ENCODE measurements at places on chromosomes 1 and 21.

GRCh38 chr1:23343221-23344110 is 618 bp downstream of the HNRNPR start:
- no peak for DNase-seq

DNA sequence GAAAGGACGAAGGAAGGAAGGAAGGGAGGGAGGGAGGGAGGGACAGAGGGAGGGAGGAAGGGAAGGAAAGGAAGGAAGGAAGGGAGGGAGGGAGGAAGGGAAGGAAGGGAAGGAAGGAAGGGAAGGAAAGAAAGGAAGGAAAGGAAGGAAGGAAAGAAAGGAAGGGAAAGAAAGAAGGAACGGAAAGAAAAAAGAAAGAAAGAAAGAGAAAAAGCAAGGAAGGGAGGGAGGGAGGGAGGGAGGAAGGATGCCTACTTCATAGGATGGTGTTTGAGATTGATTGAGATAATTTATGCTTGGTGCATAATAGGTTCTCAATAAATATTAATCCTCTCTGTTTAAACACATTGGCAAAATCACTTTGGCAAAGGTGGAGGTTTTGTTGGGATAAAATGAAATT is 61.2 kb downstream of the WDR64 start:
- DNase-seq: no peak

DNA sequence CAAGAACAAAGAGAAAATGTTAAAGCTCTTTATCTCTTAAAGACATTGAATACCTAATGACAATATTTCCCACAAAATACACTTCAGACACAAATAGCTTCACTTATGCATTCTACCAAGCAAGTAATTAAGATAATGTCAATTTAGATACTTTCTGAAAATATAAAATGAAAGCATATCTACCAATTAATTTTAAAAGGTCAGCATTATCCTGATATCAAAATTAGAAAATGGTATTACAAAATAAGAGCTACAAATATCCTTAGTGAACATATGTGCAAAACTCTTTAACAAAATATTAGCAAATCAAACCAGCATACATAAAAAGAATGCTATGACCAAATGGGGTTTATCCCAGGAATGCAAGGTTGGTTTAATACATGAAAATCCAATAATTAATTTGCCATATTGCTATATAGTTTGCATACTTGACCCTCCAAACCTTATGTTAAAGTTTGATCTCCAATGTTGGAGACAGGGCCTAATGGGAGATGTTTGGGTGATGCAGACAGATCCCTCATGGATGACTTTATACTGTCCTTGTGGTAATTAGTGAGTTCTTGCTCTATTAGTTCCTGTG is 4.2 kb upstream of the KIFAP3 start:
- no peak for DNase-seq

GRCh38 chr21:16243396-16243795 is 513.6 kb downstream of the USP25 start:
- no peak for DNase-seq

DNA sequence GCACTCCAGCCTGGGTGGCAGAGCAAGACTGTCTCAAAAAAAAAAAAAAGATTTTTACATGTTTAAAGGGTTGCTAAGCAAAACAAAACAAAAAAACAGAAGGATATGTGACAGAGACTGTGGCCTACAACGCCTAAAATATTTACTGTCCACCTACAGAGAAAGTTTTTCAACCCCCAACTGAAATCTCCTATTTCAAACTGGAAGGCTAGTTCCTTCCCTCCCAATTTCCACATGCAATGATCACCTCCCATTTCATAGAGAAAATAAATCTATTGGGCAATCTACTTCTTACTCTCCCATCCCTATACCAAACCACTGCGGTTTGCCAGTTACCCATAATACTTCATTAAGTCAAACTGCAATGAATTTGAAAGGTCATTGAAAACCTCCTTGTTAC is 74.2 kb downstream of the ST3GAL3 start:
- DNase-seq: no peak

- DNase-seq: no peak
These were observed 60.6 kb downstream of the VPS26C start for GRCh38 chr21:37206496-37206895.

- no peak for DNase-seq
These were observed 27.8 kb downstream of the FNBP1L start for GRCh38 chr1:93475681-93476080.

GRCh38 chr1:236438614-236439013 is 44.5 kb downstream of the EDARADD start:
- no peak for DNase-seq

GRCh38 chr1:114278911-114279310 is 125.2 kb upstream of the SYT6 start:
- no peak for DNase-seq

GRCh38 chr1:27391511-27392095 is 819 bp upstream of the GPR3 start:
- no peak for DNase-seq

GRCh38 chr1:27423709-27424108 is 31.3 kb downstream of the GPR3 start:
- no peak for DNase-seq

- no peak for DNase-seq
These were observed 137.7 kb downstream of the RUNX1 start for GRCh38 chr21:34911360-34911759.

DNA sequence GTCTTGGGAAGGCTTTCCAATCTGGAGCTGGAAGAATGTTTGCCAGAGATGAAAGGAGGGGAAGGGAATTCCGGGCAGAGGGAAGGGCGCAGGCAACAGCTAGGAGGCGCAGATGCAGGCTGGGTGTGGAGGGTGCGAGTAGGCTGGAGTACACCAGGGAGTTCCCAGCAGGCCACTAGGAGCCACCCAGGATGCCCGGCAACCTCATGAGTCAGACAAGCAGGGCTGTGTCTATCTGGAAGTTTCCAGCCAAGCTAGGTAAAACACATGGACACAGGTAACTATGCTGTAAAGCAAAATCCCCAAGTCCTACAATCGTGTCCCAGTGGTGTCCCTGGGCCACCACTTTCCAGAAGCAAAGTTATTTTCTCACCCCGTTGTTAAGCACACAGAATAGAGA is 990 bp upstream of the NBL1 start:
- no peak for DNase-seq

GRCh38 chr1:168136709-168137514 is at the start of gene GPR161:
Gene GPR161, minus strand, starts transcription at chr1:168136930. Its CDS starts 32,080 bp downstream, at chr1:168104850.
- peak; percentile 63 for DNase-seq

DNA sequence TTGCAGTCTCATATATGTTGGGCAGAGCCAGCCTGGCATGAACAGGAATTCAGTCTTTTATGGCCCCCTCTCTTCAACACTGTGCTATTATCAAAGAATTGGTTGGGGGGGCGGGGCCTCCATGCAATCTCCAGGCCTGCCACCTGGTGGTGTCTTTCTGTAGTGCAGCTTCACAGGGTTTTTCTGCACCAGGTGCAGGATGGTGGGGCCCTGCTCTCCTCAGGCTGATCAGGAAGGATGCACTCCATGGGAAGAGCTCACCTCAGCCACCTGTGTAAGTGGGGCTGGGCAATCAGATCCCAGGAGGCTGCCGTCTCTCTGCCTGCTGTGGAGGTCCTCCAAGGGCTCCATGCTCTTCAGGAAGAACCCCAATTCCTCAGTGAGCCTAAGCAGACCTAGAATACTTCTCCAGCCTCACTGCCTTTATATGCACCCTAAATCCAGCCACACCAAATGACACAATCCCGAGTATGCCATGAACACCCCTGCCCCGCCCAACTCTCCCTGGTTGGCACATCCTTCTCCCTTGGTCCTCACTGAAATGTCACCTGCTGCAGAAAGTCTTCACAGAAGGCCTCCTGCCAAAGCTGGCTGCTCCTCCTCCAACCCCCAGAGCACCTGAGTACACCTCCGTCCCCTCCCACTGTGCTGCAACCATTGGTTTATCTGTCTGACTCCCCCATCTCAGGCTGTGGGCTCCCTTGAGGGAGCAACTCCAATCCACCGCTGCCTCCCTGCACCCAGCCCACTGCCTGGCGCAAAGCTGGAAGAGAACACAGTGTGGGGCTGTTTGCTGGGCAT is 16.5 kb downstream of the STK40 start:
- DNase-seq: peak; percentile 67

DNA sequence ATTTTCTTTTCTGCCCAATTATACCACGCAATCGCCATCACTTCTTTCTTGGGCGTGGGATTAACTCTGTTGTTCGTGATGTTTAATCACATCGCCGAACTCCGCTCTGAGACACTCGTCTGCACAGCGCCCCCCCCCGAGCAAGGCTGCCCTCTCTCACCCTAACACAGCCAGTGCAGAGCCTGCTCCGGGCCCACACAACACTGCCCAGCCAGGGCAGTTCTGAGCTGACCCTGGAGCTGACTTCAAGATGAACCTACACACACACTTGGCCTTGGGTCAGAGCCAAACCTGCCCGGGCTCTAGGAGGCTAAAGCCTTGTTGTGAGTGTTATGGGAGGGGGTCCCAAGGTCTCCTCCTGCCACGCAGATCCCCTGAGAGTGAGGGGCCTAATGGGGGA is 64.6 kb upstream of the LRP8 start:
- DNase-seq: no peak

GRCh38 chr1:236247286-236247685 is 34.5 kb downstream of the ERO1B start:
- no peak for DNase-seq

DNA sequence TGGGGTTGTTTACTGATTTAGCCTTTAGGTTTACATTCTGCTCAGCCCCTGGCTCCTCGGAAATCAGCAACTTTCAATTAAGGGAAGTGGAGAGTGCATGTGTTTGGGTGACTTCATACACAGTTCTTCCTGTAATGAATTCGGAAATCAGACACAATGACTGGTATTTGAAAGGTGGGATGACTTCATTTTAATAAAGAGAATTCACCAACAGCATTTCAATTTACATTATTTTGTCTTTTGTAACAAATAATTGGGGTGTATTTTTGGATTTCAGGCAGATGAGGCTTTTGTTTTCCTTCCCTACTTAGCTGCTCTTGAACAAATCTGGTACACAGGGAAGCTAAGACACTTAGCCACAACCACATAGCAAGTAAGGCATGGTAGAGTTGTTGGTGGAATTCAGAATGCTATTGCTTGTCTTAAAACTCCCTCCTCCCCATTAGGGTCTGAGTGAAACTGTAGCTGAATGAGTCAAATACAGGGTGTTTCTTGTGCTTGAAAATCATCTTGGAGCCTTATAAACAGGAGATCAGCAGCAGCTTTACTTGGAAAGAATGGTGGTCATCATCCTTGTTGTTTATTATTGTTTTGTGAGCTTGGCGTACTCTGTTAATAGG is 917 bp downstream of the STX12 start:
- no peak for DNase-seq

- DNase-seq: no peak
These were observed 5.1 kb upstream of the ARHGEF2 start for GRCh38 chr1:155983191-155984024.

- peak; percentile 81 for DNase-seq
These were observed 57.4 kb downstream of the OLIG1 start for GRCh38 chr21:33127154-33127867.

- no peak for DNase-seq
These were observed 29.3 kb upstream of the ZBTB21 start for GRCh38 chr21:42039470-42039901.

- no peak for DNase-seq
These were observed 95.5 kb downstream of the TIAM1 start for GRCh38 chr21:31248598-31248997.

GRCh38 chr1:234509457-234510328 is 30.7 kb upstream of the TARBP1 start:
- DNase-seq: no peak

DNA sequence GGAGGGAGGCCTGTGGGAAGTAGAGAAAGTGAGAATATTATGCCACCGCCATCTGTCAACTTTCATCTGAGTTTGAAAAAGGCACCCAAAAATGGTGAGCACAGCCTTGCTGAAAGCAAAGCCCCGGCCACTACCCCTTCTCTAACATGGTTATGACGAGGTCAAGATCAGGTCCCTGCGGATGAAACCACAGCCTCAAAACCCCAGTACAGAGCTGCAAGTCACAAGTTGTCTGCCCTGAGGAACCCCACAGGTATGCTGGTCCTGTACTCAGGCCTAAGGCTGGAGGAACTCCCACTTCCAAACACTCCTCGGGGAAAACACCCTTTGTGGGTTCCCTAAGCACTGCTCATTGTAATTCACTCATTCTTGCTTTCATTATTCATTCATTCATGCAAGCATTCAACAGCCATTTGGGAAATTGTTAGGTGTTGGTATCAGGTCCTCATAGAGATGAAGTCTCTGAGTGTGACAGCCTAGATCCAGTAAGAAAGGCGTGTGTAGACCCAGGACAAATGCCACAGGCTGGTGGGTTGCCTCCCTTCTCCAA is 216.6 kb upstream of the EDN2 start:
- DNase-seq: no peak

DNA sequence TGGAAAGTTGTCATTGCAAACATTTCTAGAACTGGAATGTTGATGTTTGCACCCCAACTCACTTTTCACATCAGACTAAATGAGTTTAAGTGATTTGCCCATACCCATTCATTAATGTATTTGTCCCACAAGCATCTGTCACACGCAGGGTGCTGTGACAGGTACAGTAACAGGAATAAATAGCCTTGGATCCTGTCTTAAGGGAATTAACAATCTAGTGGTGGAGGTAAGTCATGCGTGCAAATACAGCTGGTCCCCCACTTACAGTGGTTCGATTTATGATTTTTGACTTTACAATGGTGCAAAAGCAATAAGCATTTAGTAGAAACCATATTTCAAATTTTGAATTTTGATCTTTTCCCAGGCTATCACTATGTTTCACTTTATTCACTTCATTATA is 17.5 kb upstream of the PRDM2 start:
- DNase-seq: no peak

DNA sequence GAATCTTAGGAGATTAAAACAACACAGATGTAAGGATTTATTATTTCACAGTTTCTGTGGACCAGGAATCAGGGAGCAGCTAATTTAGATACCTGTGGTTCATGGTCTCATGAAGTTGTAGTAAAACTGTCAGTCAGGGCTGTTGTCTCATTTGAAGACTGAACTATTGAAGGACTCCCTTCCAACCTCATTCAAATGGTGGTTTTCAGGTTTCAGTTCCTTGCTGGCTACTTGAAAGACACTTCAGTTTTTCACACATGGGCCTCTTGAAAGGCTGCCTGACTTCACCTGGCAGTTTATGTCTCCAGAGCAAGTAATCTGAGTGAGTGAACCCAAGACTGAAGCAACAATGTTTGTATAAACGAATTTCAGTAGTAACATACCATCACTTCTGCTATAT is 915.9 kb downstream of the PLA2G4A start:
- DNase-seq: no peak

DNA sequence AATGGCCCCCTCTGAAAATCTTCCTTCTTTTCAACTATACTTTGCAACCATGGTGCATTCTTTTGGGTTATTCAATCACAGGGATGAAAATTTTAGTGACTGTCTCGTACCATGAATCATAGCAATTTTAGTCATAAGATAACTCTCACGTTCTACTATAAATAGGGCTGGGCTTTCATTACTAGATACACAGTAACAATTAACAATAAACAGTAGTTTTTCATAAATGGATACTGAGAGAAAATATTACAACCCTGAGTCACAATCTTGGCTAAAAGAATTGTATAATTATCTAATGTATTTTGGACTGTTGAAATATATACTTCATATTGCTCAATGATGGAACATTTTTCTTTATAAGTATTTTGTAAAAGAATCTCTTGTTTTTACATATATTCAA is 96.1 kb downstream of the TEX35 start:
- no peak for DNase-seq
